GDM1 (cell line): ENCODE measurements at places on chromosomes 6 and 20.

GRCh38 chr6:80282913-80283554 lies 176.6 kb downstream of the BCKDHB start:
- DNase-seq: no peak

DNA sequence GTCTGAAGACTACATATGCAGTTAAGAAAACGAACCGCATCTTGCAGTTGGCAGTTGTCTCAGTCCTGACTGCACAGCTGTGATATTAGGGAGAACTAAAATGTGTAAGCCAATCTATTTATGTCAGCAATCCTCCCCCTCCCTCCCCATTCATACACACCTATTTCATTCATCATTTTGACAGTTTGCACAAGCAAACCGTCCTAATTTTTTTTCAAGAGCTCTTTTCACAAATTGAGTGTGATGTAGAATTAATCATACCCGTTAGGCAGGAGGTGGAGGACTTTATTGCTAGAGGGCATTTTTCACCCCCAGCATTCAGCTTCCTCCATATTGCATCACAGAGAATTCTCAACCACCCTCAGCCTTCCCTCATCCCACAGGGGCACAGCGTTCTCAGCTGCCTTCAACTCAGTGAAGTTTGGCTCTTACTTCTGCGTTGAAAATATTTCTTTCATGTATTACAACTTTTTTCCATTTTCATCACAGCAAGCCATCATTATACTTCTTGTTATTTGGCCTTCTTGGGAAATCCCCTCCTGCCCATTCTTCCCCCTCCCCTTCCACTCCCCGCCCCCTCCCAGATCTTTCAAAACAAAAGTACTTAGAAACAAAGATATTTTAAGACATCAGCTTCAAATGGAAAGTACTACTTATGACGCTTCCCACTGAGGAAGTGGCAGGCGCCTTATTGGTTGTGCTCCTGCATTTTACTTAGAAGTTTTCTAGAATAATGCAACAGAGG lies 37.5 kb downstream of the NOX3 start:
- no peak for DNase-seq

DNA sequence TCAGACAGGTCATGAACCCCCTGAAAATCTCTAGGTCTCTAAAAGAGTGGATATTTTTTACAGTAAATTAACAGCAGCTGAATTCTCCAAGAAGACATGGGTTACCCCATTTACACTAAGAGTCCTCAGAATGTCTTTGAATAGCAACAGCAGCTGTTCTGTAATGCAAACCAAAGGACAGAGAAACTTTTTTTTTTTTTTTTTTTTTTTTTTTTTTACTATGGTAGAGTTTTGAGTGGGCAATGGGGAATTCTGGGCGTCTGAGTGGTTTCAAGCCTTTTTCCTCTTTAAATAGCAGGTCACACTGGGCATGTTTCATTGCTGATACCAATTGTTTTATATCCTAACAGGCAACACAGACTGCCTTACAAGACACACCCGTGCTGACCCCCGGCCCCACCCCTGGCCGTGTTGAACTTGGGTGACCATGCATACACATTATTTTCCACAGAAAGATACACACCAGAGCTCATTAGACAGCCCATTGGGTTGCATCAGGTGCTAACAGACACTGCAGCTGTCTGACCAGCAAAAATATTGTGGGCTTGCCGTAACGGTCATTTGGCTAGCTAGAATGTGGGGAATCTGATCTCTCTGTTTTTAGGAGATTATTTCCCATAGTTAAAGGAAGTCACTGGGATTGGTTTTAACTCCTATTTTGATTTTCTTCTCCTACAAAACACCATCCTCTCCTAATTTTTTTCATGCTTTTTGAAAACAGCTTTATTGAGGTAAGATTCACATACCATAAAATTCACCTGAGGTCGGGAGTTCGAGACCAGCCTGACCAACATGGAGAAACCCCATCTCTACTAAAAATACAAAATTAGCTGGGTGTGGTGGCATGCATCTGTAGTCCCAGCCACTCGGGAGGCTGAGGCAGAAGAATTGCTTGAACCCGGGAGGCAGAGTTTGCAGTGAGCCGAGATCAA lies 26.7 kb upstream of the IRF4 start:
- no peak for DNase-seq

- no peak for DNase-seq
Observed at GRCh38 chr20:39489986-39490560, 527.9 kb downstream of the DHX35 start.

DNA sequence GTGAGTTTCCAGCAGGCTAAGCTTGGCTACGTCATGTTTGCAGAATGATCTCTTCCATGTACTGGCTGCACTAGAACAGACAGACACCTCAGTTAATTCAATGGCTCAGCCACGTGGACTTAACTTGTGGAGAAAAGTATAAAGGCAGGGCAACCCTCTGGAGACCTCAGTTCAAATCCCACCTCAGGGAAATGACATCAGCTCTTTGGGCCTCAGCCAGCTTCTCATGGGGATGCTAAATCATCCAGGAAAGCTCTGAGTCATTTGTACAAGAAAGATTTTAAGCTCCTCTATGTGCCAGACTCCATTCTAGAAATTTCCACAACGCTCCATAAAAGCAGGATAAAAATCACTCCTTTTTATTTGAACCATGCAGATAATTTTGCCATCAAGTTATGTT lies 128.5 kb upstream of the SALL4 start:
- DNase-seq: no peak

- no peak for DNase-seq
Observed at GRCh38 chr6:11766043-11766442, 12.6 kb downstream of the ADTRP start.

DNA sequence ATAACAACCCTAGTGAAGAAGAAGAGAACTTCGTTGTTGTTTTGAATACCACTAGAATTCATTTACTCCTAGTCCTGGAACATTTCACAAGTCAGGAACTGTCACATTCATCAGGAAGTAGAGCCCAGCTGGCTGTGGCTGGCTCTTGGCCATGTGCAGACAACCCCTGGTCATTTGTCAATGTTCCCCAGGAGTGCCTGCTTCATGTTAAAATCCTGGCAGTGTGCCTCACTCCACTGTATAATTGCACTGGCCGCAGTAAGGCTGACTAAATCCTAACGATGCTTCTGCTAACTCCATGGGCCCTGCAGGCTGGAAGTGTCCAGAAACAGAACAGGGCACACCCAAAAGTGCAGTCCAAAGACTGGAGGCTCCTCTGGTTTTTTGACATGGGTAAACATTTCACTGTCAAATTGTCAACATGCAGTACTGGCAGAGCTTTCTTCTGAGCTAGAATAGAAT lies 41.5 kb upstream of the ADGRF1 start:
- no peak for DNase-seq

- no peak for DNase-seq
Observed at GRCh38 chr6:160161647-160161986, 40.0 kb downstream of the SLC22A1 start.

DNA sequence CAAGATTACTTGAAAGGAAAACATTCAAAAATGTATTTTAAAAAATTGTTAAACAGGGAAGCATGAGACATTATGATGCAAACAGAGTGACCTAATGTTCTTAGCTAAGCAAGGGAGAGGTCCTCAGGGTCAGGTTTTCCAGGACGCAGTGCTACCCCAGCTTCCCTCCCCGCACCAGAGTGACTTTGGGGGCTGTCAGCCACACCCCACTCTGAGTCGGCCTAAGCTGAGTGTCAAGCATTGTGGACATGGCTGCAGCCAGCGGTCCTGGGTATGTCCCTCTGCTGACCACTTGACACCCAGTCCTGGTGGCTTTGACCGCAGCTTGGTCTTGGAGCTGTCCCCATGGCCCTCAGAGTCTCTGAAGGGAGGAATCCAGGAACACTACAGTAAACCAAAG lies 54.9 kb upstream of the CD93 start:
- DNase-seq: no peak

- DNase-seq: no peak
Observed at GRCh38 chr20:55456316-55456940, 548.9 kb downstream of the CBLN4 start.

DNA sequence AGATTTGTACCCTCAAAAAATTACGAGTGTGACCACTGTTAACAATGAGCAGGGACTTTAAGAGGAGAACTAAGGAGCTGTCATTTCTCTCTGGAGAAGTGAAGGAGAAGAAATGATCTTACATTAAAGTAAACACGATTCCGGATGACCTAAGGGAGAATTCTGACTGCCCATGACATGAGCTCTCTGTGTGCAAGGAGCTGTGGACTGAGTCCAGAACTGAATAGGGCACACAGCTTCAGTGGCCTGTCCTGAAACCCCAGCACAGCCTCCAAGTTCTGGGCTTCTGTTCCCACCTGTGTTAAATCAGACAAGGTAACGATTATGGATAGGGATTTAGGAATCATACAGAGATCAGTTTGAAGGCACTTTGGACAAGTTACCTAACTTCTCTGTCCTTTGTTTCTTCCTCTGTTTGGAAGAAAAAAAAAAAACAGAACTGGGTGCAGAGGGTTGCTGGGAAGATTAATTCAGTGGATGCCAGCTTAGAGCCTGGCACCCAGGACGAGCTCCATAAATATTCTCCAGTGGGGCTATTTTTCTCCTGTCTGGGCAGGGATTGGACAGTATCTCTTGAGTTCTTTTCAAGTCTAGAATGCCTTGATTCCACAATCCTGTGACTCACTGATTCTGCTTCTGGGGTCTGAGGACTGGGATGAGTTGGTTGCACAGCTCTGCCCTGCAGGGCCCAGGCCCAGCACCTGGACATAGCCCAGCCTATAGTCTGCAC lies 65.7 kb downstream of the MRPL14 start:
- DNase-seq: no peak
